NCI-H1092 treated with DMSO at 0.1 percent for 48 hours (cell line): ENCODE measurements at places on chromosomes 4 and X.

GRCh38 chr4:24352112-24352511 is 232.2 kb downstream of the DHX15 start:
- DNase-seq, result no peak

DNA sequence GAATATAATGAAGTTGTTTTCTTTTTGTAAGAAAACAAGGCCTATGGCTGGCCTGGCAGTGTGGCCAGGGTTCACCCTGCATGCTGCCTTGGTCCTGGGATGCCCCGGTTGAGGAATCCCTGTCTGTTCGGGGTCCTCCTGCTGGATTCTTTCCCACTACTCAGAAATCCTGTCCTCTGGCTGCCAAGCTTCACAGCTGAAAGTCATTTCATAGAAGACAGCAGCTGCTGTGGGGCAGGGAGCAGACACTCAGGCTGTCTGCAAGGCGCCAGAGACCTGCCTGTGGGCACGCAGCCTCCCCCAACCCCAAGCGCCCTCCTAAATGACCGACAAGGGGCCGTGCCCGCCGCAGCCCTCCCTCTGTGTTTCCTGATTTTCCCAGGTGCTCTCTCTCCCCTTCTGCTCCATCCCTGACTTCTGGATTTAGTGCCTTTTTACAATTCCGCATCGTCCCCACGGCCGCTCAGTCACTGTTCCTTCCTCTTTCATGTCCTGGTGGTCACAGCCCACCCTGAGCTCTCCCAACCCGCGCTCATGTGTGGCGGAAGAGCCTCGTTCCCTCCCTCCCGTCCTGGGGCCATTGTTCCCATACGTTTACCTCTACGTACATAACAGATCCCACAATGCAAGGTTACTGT is 27.5 kb downstream of the ZFYVE28 start:
- no peak for DNase-seq

DNA sequence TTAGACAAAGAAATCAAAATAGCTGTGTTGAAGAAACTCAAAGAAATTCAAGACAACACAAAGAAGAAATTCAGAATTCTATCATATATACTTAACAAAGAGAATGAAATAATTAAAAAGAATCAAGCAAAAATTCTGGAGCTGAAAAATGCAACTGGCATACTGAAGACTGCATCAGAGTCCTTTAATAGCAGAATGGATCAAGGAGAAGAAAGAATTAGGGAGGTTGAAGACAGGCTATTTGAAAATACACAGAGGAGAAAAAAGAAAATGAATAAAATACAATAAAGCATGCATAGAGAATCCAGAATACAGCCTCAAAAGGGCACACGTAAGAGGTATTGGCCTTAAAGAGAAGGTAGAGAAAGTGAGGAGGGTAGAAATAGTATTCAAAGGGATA is 179.5 kb upstream of the SPIN4 start:
- no peak for DNase-seq

DNA sequence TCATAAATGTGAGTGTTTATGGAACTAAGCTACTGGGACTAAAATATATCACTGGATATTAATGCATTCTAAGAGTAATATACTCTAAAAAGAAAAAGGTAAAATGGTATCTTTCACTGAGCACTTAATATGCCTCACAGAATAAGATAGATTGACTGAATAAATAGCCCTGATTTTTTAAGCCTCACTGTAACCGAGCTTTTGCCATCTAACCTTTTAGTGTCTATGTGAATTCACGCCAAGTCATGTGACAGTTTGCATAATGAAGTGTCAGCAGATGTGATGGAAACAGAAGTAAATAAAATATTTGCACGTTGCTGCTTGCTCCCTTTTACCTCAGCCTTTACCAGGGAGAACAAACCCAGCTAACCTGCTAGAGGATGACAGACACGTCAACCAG is 119.7 kb upstream of the NWD2 start:
- DNase-seq, result no peak

DNA sequence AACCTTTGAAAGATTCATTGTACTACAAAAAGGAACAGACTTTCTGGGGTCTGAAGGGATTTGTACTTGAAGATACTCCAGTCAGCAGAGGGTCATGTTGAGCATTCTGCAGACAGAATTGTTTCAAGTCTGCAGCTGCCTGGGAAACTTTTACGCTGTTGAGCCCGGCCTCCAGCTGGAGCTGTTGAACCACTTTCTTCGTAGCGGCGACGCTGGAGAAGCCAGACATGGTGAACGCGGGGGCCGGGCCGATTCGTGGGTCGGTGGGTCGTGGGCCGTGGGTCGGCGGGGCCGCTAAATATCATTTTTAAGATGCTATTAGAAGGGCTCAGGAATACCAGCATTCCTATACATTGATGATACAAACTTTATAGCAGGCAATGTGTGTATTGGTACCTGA is 12.0 kb upstream of the RTL9 start:
- no peak for DNase-seq
